ENCODE measurements at places on chromosomes 4 and X. TPM values are rescaled to one million over a fixed set of nuclear protein-coding genes. Genes with fewer than 3 reads are reported as not detected.

- no peak for DNase-seq
These were observed 11.9 kb downstream of the CA5B start for GRCh38 chrX:15749642-15750610.

GRCh38 chr4:184693056-184693455 is 40.8 kb downstream of the CENPU start:
- no peak for DNase-seq

GRCh38 chr4:120869613-120870278 is 52.8 kb downstream of the PRDM5 start:
- DNase-seq = no peak

GRCh38 chrX:8183346-8183745 is 12.3 kb upstream of the VCX2 start:
- DNase-seq = no peak

- no peak for DNase-seq
These were observed 38.3 kb downstream of the ARHGEF9 start for GRCh38 chrX:63746715-63747114.

DNA sequence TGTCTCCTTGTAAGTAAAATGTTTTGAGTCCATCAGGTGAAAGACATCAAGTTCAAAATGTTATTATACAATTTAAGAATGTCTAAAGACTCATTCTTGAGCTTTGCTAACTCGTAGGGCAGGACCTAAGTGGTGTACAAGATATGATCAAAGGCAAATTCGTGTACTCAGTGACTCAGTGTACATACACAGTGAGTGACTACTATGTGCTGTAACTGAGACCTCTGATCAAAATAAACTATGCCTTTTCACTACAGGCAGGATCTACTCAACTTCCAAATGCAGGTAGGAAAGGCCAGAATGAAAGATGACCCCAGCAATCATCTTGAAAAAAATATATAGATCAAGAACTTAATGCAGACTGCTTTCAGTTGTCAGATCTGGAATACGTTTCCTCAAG is 49.9 kb downstream of the ADGRG2 start:
- no peak for DNase-seq

DNA sequence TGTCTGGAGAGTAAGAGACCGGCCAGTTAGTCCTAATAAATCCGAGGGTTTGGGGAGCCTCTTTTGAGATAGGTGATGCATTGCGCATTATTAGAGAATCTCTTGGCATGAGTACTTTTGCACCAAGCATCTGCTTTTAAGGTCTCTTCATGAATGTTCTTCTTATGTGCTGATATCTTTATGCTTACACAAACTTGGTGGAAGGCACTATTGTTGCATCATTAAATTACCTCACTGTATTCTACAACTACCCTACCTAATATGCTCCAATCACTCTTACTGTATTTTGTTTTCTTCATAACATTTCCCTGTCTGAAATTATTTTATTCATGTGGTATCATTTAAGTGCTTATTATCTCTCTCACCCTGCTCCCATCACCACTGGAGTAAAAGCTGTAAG is 151.6 kb downstream of the PALLD start:
- DNase-seq = no peak

- no peak for DNase-seq
These were observed 2.1 kb downstream of the PITX2 start for GRCh38 chr4:110620691-110621327.

- DNase-seq = no peak
These were observed 226.2 kb upstream of the TENM3 start for GRCh38 chr4:182017038-182017437.

DNA sequence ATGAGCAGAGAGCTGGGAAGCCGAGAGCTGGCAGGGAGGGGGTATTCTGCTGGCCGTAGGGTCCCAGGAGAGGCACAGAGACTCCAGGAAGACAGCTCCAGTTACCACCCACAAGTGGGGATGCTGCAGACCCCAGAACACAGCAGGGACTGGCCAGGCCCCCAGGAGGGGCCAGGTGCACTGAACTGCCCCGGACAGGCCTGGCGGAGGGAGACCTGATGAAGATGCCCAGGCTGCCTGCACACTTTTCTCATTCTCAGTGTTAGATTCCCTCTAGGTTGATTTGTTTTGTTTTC is 110.8 kb downstream of the CPZ start:
- no peak for DNase-seq

GRCh38 chr4:149279776-149280175 is 535.9 kb downstream of the IQCM start:
- no peak for DNase-seq

DNA sequence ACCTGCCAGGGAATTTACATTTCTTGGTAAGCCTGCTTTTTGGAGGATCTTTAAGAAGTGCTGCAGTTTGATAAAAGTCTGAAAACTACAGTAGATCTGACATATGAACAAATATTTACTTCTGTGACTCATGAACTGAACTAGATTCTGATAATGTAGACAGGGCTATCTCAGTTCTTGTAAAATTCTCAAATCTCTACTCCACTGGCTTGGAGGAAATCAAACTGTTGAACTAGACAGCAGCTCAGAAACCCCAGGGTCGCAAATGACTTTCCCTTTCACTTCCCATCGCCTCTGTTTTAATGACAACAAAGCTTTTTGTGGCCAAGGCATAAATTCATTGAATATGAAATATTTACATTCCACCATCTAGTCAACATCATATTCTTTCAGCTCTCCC is 15.4 kb upstream of the OCIAD1 start:
- no peak for DNase-seq

DNA sequence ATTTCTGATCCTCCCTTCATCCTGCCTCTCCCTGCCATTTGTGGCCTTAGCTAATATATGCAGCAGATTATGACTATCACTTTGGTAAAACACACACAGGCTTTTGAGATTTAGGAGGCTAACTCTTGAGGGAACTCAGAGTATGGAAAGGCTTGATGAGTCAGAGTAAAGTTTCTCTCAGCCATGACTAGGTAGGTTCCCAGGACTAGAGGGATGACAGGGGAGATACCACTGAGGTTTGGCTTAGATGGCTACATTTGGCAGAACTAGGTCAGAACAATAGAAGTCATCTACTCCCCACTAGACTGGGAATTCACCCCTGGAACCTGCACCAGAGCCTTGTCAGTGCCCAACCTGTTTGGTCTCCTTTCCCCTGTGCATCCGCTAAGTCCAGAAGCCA is 585.7 kb downstream of the TLL1 start:
- DNase-seq = no peak

GRCh38 chr4:1830642-1831228 is 25.2 kb downstream of the LETM1 start:
- DNase-seq = no peak

GRCh38 chrX:66919280-66919832 is 280.5 kb upstream of the EDA2R start:
- DNase-seq = no peak

DNA sequence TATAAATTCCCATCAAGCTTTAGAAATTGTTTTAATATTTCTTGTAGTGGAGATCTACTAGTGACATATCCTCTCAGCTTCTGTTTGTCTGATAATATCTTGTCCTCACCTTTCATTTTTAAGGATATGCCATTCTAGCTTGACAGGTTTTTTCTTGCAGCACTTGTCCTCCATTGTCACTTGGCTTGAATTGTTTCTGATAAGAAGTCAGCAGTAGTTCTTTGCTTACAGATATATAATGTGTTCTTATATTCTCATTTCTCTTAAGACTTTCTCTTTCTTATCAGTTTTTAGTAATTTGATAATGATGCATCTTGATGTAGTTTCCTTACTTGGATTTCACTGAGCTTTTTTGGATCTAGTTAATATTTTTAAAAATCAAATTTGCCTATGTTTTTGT is 120.6 kb upstream of the NUDT6 start:
- no peak for DNase-seq

DNA sequence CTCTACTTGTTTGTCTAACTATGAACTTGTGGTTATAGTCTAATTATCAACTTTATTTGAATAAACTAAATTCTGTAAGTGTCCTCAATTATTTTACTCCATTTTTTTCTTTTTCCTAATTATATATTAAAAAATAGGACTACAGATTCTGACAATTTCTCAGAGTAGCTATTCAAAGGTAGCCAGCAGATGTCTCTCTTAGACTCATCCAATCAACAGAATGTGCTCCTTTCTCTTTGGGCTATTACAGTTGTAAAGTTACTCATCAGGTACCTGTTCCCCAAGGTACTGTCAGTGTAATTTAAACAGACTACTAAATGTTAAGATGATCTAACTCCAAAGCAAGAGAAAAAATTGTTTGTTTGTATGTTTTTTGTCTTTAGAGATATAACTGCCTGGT is 248.6 kb downstream of the PCDH18 start:
- DNase-seq = no peak

GRCh38 chrX:40009462-40009851 is 88.3 kb downstream of the BCOR start:
- DNase-seq = peak; percentile 53

DNA sequence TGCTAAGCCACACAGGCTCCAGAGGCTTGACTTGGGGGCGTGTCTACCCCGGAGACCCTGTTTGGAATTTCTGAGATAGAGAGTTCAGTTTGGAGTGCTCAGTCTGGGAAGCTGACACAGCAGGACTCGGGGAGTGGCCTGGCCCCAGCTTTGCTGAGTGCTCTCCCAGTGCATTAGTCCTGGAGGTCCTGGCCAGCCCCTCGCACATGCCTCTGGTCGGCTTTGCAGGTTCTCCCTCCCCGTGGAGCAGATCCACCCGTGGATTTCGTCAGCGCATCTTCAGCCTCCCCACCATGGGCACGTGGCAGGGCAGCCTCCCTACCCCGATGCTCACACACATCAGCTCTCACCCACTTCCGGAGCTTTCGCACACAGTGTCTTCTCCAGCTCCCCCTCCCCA is 65.2 kb downstream of the PSAPL1 start:
- DNase-seq = no peak

DNA sequence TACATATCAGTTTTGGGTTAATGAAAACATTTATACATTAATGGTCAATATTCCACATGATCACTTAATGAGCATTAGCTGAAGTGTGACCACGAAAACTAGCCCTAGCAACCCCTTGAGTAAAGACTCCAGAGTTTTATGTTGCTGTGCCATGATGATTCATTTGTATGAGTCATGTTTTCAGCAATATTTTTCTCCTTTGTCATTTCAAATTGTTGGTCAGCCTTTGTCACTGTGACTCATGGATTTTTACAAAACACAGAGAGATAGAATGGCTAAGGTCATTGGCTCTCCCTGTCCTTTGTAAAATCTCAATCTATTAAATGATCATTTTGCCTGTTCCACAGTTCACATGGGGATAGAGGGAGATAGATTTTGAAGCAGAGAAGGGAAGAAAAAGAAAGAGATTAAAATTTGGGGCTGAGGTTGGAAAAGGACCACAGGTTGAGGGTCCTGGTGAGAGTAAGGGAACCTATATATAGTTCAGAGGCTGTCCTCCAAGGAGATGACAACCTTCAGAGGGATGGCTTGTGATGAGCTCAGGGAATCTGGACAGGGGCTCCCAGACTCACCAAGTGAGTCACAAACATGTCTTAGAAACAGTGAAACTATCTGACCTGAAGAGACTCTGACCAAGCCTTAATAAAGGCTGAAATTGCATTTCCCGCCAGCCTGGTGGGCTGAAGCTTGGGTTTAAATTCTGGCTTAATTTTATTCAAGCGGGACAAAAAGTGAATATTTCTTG is 25.6 kb downstream of the NR0B1 start:
- no peak for DNase-seq

DNA sequence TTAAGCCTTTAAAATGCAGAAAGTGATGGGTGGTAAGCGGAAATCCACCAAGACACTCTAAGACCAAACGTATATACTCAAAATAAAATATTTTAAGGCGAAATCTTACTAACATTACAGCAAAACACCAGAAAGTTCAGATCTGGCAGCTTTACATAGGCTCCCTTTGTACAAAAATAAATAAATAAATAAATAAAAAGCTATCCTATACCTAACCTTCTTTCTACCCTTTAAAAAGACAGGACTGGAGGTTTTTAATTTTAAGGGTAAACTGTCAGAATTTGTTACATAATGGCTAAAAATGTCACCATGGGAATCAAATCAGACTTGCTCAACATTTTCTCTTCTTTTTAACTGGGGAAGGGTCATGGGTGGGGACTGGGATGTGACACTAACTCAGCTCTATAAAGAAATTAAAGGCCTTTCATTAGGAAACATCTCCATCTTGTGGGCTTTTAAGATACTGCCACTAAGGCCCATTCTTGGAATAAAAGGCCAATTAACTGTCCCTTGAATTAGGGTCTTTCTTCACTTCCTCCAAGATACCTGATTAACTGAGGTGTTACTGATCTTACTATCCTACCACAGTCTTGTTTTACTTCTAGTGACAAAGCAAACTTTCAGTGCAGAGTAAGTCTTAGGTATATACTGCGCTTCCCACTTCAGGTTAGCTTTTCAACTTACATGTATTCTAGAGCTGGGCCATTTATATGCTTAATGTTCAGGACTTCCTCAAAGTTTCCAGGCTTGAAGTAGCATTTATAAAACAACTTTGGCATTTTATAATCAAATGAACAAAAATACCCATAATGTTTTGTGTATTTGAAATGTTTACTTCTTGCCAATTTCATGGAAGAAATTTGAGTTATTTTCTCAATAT is 13.3 kb downstream of the HNRNPD start:
- no peak for DNase-seq

GRCh38 chrX:115946059-115946458 is 224.5 kb upstream of the AGTR2 start:
- DNase-seq = no peak

DNA sequence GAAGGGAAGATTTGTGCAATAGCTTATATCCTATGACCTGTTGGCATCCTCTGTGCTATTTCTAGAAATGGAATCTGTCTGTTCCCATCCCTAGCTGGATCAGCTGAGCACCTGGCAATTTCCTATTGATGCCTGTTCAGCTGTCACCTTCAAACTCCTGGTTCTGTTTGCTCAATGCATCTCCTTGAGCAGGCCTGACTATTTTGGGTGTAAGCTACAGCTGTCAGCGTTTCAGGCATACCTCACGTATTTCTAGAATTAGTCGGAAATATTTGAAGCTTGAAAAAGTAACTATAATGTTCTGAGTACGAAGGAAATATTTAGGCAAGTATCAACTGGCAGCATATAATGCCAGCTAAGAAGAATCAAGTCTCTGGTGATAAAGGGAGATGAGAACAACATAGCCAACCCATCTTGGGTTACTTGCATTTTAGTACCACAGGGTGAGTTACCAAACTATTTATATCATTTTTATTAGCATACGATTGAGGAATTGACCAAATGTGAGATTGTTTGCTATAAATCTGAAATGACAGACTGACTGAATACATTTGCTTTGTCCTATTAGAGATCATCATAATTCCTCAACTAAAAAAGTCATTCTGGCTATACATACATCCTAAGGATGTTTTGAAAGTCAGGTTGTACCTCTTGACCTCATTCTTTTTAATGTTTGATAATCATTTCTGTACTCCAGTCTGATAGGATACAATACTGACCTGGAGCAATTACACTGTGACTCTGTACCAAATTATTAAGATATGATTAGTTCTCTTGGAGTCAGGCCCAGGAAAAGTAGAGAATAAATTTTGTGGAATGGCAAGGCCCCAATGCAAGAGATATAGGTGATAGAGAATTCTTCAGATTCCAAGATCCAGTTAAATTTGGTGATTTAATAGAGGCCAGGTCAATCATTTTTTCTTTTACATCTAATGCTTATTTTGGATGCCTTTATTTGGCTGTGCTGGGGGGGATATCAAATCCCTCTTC is 36.4 kb upstream of the PLAC1 start:
- DNase-seq = no peak

- DNase-seq = no peak
These were observed 23.7 kb downstream of the ELF4 start for GRCh38 chrX:130086447-130087206.

The FGF13 gene
- 36.1 TPM for total RNA-seq

The ZCCHC18 gene
- 2.6 TPM for total RNA-seq

The HDX gene
- 10.2 TPM for total RNA-seq

The ARMCX4 gene
- 15.4 TPM for total RNA-seq

The MAOB gene
- total RNA-seq = 0.73 TPM

The DCAF12L2 gene
- total RNA-seq = 0.99 TPM

The TENM3 gene
- 67.0 TPM for total RNA-seq

The TMEM271 gene
- total RNA-seq = not detected

All from H1 (cell line).